ENCODE measurements at places on chromosomes 1 and 21.

DNA sequence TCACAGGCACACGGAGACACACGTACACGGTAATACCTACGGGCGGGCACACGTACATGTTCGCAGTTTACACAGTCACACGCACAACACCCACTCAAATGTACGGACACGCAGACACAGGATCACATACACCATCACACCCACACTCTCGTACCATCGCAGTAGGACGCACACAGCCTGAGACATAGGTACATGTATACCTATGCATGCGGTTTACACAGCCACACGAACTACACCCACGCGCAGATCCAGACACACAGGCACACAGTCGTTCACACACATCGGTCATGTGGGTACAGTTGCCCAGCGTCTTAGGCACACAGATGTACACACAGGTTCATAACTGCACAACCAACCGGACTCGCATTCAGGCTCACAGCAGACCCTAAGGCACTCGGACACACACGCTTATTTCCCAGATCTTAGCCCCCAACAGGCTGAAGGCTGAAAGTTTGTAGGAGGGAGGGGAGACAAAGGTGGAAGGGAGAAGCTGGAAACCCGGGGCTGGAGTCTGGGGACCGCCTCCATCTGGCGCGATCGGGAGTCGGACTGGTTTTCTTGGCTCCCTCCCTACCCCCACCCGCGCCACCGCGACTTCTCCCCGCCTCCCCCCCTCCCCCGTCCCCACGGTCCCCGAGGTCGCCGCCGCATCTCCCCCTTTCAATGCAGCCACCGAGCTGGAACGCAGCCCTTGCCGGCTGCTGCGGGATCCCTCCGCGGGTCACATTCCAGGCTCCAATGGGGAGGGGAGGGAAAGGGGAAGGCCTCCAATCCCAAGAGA lies 51.9 kb upstream of the SYNC start:
- DNase-seq = peak; percentile 93

DNA sequence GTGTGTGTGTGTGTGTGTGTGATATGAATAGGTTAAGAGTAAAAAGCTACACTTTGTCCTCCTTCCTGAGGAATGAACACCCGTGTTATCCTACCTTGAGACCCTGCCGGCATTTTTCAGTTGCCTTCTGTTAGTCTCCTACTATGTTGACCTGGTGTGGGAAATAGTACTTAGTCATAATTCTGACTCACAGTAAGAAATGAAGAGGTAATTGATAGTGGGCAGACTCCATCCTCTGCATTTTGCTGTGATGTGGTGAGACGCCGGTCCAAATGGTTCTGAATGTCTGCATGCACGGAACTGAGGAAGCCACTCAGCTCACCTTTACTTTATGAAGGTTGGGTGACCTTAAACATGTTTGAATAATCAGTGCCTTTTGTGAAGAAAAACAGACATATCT lies 12.6 kb downstream of the CD101 start:
- no peak for DNase-seq

DNA sequence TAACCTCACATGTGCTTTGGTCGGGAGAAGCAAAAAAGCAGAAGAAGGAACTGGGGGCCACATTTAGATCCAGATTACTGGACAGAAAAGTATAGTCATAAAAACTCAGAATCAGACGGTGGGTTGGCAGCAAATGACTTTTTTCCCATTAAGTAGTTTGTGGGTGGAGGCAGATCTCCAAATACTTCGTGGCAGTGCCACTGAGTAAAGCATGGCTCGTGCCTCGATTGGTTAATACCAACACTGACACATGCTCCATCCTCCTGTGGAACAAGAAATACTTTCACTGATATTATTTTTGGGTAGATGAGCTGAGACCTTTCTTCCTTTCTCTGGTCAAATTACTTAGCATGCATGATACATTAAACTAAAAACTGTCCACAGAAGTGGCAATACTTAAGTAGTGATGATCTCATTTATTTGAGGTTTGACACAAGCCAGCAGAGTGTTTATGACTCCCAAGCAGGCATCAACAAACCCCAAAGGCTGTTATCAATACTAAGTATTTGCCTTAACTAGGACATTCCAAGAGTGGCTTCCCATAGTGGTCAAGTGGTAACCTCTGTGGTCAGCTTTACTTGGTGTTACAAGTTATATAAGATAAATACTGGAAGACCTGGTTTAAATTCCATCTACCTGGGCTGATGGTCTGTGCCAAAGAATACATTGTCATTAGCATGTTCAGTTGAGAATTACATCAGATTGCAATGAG lies 500.0 kb upstream of the RUNX1 start:
- DNase-seq = no peak

DNA sequence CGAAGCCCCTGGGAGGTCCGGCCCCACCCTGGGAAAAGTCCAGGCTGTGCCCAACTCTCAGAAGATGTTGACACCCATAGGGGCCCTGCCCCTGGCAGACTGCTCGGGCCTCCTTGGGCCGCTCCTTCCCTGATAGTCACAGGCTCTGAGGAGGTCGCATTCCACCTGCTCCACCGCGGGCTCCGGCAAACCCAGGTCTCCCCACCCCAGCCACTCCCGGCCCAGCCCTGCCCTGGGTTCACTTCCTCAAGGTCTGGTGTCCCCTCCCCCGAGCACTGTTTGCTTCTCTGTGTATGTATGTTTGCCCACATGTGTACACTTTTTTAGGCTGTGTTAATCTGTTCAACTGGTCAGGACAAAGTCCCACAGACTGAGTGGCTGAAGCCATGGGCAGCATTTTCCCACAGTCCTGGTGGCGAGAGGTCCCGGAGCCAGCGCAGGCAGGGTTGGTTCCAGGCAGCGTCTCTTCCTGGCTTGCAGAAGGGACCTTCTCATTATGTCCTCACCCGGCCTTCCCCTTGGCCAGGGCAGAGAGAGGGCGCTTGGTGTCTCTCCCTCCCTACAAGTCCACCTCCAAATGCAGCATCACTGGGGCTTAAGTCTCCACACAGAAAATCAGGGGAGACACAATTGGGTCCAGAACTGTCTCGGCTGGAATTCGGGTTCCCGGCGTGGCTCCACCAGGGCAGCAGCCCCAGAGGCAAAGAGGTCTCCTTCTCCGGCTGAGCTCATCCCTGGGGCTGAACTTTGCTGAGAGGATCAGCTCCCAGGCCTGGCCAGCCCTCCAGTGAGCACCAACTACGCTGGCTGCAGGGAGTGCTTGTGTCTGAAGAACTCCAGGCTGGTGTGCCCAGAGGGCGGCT lies 10.5 kb upstream of the PRXL2B start:
- DNase-seq = no peak

DNA sequence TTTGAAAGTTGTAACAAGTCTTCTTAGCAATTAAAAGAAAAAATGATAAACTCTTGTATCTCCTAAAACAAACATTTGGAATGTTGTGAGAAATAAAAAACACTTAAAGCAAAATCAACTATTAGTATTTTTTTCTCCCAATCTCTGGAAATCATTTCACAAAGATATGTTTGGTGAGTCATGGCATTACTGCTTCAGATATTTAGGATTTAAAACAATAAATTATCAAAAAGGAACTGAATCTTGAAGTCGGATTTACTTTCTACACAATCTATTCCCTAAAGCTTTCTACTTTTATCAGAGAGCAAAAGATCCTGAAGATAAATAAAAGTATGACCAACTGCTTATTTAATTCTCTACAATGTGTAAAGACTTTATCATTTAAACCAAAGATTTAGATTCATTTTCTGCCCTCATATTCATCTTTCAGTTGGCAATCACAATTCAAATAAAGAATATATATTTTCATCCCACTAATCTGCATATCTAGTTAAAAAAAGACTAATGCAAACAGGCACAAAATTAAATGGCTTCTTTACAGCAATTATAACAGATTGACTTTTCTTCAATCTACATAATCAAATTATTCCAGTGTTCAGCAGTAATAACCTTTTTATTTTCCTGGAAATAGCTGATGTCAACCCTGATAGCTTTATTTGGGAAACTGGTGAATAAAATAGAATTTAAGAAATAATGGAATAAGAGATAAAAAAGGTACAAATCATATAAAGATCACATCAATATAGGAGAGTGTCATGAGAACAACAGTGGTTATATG lies 230.0 kb downstream of the COP1 start:
- no peak for DNase-seq

- DNase-seq = no peak
Measured at GRCh38 chr1:236351875-236352573, 42.1 kb upstream of the EDARADD start.

DNA sequence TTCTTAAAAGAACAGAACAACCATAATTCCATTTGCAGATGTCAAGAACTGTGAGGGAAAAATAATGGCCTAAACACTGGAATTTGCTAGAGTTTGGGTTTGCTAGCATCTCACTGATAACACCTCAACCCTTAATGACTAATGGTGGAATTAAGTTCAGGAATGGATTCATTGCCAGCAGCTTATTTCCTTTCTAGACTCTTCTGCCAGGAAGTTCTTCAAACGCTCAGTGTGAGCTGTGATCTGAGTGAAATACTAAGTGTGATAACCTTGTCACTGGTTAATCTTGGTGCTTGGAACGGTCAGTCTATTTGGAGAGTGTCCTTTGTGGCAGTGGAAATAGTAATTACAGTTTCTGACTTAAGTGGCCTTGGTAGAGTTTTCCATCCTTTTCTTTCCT lies 21.6 kb upstream of the PLEKHM2 start:
- no peak for DNase-seq

Data from mesendoderm (in vitro differentiated cells).